ENCODE measurements at places on chromosomes 3 and 15.

DNA sequence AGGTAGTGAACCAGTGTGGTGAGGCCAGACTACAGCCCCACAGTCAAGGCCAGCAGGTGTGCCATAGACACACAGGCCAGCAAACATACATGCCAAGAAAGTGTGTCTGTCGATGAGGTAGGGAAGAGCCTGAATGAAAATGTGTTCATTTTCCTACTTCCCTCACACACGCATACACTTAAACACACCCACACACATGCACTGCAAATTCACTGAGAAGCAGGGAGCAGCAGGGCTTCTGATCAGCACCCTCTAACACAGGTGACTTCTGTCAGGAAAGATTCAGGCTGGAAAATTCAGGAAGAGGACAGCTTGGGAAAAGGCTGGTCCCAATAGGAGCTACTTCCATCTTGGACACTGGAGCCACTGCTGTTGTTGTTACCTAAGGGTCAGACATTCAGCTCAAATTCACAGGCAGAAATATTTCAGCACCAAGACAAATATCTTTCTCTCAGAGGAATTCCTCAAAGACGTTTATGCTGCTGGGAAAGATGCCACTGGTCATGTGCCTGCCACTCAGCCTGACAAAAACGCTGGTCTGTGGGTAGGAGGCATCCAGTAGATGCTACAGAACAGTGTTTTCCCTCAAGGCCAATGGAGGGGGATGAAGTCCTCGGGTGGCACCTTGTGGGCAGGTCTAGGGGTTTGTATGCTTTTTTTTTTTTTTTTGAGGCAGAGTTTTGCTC lies 40.9 kb upstream of the LARS2 start:
- DNase-seq = no peak

DNA sequence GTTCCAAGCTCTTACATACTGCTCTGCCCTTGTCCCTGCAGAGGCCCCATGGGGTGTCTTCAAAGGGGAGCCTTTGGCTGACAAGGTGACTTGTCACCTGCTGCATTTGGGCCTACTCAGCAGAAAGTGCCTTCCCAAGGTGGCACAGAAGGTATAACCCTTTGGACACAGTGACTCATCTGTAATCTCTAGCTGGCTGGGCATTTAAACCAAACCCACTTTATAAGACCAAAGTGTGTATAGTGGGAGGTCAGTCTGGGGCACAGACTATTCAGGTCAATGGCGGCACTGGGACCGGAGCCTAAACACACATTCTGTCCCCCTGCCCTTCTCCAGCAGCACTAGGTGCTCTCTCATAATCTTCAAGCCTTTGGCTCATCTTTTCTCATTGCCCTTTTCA lies 35.1 kb downstream of the GJD2 start:
- no peak for DNase-seq

DNA sequence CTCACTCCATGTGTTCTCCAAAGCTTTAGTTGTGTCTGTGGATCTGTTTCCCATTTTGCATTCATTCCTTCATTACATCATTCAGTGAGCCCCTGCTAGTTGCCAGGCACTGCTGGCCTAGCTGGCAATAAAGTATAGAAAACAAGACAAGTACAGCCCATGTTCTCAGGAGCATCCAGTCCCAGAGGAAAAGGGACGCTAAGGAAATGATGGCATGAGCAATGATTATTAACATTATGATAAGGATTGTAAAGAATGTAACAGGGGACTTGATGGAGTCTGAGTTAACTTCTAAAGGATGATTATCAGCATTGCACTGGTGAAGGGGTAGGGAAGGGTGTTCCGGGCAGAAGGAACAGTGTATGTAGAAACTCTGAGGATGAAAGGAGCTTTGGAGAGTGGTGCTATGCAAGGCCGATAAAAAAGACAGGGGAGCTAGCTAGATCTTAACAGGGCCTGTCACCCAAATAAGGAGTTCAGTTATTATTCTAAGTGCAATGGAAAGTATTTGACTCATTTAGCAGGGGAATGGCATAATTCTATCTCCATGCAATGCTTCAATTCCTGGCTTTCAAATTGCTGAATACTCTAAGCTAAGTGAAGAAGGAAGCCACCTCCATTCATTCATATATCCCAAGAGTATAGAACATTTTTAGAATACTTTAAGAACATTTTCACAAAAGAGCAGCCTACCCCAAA lies 258.2 kb upstream of the STT3B start:
- no peak for DNase-seq

- DNase-seq = no peak
Observed at GRCh38 chr3:41356775-41357174, 157.5 kb downstream of the CTNNB1 start.

DNA sequence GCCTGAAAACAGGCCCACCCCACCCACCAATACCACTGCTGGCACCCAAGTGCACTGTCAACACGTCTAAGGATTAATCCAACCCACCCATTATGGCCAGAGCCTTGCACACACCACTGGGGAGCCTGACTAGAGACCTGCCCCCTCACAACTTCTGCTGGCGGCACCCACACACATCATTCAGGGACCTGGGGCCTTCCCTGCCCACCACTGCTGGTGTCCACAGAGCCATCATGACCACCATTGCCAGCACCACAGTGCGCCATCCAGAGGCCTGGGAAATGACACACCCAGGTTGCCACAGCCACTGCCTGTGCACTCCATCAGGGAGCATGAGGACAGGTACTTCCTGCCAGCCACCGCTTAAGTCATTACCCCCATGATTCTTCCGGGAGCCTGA lies 67.0 kb upstream of the IMPG2 start:
- no peak for DNase-seq

GRCh38 chr3:47164007-47164881 lies at the start of gene SETD2:
SETD2 (minus strand) TSS chr3:47164113; CDS start chr3:47163924, 189 bp downstream.
- peak; percentile 93 for DNase-seq

- no peak for DNase-seq
Observed at GRCh38 chr3:123423806-123424205, 25.1 kb downstream of the ADCY5 start.

DNA sequence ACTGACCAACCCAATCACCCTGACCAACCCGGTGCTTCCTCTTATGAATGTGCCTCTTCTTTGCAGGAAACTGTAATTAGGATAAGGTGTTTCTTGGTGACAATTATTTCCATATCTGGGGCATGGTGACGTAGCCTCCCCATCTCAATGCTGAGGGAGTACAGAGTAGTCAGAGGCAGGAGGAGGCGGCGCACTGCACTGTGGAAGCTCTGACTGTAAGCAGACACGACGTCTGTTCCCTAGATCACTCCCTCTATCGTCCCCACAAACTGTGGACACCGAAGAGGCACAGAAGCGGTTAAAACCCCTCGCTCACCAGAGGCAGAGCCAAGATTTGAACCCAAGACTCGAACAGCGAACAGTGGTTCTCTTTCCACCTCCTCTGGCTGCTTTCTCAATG lies 231.0 kb upstream of the IGF1R start:
- DNase-seq = no peak

Measured in activated CD4-positive, alpha-beta T cell treated with anti-CD3 and anti-CD28 coated beads, Interleukin-2, Interleukin-6, amounts not matched to agents 100 ng/mL and 50 ng/mL, durations not matched to agents 16 hours and 8 hours (primary cell).